Thoracic aorta (tissue), 2 donors: ENCODE measurements at places on chromosomes 11 and 22.
A peak's percentile ranks its signal among the peaks of the same experiment; 100 is the strongest.

- DNase-seq: no peak
These were observed 455.8 kb downstream of the LRRC4C start for GRCh38 chr11:41003339-41004282.

DNA sequence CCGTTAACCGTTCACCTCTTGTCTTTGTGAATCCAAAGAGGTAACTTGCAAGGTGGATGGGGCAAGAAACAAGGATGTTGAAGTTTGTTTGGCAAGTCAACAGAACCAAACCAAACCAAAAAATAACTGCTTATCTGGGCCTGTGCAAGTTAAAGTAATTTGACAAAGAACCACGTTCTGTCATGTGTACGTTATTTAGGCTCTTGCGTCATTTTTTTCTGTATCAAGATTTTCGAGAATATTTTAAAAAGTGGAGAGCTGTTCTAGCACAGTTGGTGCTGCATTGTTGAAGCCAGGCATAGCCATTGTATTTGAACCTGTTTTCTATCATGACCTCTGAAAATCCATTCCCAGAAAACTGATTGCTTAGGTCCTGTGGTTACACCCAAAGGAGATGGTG is 55.1 kb downstream of the PARVA start:
- DNase-seq: no peak

GRCh38 chr11:130178441-130179339 is 19.1 kb downstream of the ST14 start:
- no peak for DNase-seq

DNA sequence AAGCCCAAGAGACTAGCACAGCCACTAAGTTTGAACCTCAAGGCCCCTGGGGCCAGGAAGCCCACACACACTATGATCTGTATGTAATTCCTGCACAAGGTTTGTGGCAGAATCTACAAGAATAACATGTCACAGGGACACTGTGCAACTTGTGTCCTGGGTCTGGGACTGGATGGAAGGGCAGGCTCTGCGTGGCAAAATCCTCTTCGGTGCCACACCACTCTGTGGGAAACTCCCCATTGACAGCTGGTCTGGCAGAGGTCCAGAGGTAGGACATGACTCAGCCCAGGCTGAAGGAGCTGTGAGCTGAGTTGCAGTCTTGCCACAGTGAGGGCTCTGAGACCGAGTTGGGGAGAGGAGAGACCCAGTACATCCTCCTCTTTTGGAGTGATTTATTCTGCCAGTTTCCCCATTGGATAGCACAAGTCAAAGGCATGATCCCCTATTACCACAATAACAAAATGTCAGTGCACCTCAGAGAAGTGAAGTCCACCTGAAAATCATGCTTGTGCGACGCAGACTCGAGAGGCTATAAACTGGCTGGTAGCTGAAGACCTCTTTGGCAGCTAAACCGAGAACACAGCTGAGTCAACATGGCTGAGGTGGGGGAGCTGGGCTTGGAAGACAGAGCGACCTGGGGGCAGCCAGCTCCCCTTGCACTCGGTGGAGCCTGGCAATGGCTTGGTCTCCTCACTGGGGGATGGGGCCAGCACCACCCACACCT is 23.3 kb upstream of the SERPIND1 start:
- peak; percentile 32 for DNase-seq

GRCh38 chr11:128210148-128210940 is 377.0 kb downstream of the ETS1 start:
- peak; percentile 29 for DNase-seq

- no peak for DNase-seq
These were observed 31.2 kb downstream of the TPBGL start for GRCh38 chr11:75271730-75272129.

GRCh38 chr11:63020671-63021291 is 5.1 kb upstream of the SLC22A8 start:
- DNase-seq: no peak

DNA sequence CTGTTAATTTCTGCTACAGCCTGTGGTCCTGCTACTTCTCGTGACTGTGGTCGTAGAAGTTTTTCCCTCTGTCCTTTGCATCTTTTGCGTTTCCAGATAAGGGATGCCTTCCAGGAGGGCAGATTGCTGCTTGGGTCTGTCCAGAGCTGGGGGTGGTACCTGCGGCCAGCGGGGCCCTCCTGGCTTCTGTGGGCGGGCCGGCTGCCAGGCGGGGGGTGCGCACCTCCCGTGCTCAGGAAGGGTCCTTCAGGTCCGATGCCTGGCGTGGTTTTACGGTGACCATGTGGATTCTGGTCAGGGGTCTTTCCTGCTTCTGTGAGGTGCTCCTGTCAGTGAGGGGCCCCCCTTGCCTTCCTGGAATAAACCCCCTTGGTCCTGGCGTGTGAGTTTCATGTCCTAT is 84.8 kb downstream of the KCNQ1 start:
- no peak for DNase-seq

DNA sequence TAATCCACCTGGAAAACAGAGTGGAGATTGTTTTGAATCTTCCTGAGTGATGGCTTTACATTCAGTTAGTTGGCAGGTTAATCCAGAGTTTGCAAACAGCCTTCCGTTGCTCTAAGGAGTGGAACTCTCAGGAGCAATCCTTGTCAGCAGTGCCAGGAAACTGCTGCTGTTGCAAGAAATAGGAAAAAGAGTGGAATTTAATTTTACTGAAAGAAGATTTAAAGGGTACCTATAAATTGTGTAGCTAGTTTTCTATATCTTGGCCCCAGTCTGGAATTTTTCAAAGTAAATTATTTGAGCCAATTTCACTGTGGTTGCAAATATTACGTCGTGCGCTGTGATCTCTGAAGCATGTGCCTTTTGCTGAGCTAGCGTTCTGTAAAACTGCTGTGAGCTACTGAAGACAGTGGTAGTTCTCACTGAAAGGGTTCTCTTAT is 55.5 kb upstream of the SLC5A12 start:
- no peak for DNase-seq

GRCh38 chr22:36510966-36511881 is 4.4 kb upstream of the FOXRED2 start:
- no peak for DNase-seq

DNA sequence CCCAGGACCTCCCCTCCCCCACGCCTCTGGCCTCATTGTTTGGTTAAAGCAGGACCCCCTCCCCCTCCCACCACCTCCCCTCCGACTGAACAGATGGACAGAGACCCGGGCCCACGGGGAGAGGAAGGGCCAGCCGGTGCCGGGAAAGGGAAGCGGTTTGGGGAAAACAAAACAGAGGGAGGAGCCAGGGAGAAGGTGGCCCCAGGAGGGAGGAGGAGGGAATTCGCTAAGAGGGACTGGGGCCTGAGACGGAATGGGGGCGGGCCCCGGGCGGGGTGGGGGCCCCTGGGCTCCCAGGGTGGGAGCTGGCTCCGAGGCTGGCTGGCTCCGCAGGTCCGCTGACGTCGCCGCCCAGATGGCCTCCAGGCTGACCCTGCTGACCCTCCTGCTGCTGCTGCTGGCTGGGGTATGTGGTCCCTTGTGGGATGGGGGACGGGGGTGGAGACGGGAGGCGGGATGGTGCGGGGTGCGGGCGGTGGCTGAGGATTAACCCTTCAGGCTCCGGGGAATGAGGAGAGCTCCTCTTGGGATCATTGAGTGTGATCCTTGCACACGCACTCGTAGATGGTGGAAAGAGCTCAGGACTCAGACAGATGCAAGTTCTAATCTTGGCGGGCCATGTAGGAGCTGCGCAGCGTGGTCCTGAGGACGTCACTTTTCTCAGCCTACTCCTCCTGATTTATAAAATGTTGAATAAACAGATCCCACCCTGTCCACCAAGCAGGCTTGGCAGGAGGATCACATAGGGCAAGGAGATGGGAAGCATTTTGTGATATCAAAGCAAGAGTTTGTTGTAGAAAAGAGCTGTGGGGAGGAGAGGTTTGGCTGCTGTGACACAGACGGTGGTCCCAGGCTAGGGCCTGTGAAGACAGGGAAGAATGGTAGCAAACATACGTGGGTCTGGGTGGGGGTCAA is 688 bp downstream of the SERPING1 start:
- peak; percentile 25 for DNase-seq

DNA sequence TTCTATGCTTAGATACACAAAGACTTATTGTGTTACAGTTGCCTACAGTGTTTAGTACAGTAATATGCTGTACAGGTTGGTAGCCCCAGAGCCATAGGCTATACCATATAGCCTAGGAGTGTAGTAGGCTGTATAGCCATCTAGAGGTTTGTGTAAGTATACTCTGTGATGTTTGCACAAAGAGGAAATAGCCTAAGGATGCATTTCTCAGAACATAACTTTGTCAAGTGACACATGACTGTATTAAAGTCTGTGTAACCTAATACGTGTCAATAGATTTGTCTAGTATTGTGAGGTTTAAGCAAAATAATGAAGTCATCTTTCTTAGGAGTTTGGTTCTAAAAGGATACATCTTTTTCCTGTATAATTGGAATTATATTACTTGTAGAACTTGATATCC is 5.5 kb downstream of the ZC3H12C start:
- DNase-seq: no peak
